ENCODE measurements at places on chromosomes 3 and 15. TPM values are rescaled to one million over a fixed set of nuclear protein-coding genes. Genes with fewer than 3 reads are reported as not detected.

Gene P3H2
- total RNA-seq, result 75.6 TPM

DNA sequence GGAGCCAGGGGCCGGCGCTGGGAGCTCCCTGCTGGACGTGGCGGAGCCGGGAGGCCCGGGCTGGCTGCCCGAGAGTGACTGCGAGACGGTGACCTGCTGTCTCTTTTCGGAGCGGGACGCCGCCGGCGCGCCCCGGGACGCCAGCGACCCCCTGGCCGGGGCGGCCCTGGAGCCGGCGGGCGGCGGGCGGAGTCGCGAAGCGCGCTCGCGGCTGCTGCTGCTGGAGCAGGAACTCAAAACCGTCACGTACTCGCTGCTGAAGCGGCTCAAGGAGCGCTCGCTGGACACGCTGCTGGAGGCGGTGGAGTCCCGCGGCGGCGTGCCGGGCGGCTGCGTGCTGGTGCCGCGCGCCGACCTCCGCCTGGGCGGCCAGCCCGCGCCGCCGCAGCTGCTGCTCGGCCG lies 1.5 kb downstream of the SMAD6 start:
- no peak for DNase-seq

Gene COL8A1
- 60.5 TPM for total RNA-seq

DNA sequence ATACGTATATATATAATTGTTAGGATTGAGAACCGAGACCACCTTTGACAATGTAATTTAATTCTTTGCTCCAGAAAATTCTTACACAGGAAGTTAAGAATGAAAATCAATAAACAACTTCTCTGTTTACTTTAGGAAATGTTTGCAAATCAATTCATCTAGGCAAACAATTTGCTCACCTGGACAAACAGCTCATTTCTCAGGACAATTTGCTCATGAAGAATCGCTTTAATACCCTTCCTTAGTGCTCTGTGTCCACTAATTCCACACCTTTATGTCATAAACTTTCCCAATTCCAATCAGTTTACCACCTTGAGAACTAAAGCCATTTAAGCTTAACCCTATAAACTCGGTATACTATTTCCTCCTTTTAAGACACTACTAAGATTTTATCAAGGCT lies 292.2 kb downstream of the BCHE start:
- DNase-seq, result no peak

DNA sequence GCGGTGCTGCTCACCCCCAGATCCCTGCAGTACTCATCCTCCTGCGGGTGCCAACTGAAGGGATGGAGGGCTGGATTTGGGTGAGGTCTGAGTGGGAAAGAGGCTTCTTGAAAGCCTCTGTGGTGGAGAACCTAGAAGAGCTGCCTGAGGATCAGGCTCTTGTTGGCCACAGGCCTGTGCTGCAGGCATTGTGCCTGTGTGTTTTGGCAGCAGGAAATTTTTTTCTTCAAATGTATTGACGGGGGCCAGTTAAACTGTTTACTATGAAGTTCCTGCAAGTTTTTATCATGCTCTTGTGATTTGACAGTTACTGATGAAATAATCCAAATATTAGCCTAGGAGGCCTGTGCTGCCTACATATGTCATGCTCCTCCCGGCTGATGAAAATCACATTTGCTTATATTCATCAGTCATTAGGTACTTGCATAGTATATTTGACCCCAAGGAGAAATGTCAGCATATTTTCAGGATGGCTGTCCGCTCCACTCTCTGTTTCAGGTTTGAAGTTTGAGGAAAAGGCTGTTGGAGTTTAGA lies 103.1 kb downstream of the THSD4 start:
- no peak for DNase-seq

GRCh38 chr3:94292151-94292550 lies 229.3 kb downstream of the NSUN3 start:
- no peak for DNase-seq

- no peak for DNase-seq
These were observed 11.9 kb upstream of the TF start for GRCh38 chr3:133734305-133734704.

GRCh38 chr3:197117114-197117513 lies 87.5 kb upstream of the MELTF start:
- DNase-seq, result no peak

- no peak for DNase-seq
These were observed 64.9 kb downstream of the INO80 start for GRCh38 chr15:41051139-41051538.

DNA sequence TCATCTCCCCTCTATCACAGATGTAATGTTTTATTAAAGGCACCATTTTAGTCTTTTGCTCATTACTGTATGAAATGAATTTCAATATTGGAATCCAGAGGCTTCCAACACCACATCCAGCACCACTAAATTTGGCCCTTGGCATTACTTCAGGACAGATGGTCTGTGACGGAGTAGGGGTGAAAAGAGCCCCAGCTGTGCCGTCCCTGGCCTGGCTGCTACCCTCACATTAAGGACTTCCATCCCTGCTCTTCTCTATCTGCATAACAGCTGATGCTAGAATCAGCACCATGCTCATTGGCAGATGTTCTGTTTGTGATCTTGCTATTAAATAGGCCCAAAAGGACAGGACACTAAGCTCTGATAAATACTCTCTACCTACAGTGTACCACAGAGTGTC lies 152.9 kb downstream of the IL1RAP start:
- no peak for DNase-seq

Data from epithelial cell of proximal tubule (primary cell).